ENCODE measurements at places on chromosomes 4 and X.

GRCh38 chr4:7511525-7511924 is 76.8 kb upstream of the PSAPL1 start:
- H3K4me3 ChIP-seq: no peak overlapping the region
- peaks cover 8% of the 10 kb centered on the region for H3K4me1 ChIP-seq
- no peaks in the 10 kb centered on the region for H3K27me3 ChIP-seq
- no peaks in the 10 kb centered on the region for H3K36me3 ChIP-seq
- no peak for DNase-seq

DNA sequence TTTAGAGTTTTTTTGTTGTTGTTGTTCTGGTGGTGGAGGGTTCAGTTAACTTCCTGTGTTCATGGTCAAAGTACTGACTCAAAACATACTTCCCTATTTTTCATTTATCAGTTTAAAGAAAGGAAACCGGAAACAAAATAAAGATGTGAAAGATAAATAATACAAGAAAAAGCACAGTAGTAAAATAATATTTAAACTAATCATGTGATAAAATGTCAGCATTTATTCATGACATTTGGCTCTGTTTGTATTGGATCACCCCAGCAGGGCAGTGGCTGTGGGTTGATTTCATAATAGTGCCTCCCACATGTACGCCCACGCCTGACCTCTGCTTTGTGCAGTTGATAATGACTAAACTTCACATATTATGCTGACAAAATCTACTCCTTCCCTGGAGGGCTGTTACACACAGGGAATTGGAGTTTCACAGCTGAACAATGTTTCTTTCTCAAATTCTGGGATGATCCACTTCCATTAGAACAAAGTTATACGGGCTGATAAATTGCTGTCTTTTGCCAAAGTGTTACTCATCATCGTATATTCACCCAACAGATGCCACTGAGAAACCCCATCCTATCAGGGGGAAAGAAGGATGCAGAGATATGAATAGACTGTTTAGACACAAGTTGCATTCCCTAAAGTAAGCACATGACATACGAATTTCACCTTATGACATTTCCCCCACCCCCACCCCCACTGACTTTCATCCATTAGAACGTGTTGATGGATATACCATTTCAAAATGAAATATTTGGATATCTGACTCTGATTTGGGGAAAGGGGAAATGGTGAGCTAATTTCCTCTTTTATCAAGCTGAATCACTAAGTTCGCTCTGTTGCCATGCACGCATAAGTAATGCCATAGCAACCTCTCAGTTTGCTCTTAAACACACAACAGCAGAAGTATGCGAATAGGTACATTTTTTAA is 48.3 kb downstream of the AMELX start:
- no peaks in the 10 kb centered on the region for H3K4me1 ChIP-seq
- H3K27me3 ChIP-seq: no peaks in the 10 kb centered on the region
- no peaks in the 10 kb centered on the region for H3K36me3 ChIP-seq
- no peak overlapping the region for H3K4me3 ChIP-seq
- DNase-seq: peak; percentile 68
- no peak overlapping the region for H3K27ac ChIP-seq

DNA sequence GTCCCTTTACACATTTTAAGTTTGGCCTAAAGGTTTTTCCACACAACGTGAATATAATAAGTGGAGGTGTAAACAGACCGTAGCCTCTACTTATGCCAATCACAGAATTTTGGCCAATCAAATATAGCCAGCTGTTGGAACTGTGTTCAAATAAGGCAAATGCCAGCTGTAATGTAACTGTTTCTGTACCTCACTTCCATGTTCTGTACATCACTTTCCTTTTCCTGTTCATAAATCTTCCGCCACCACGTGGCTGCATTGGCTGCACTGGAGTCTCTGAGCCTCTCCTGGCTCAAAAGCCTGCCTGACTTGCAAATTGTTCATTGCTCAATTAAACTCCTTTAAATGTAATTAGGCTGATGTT is 105.1 kb upstream of the SMIM31 start:
- no peaks in the 10 kb centered on the region for H3K27me3 ChIP-seq
- H3K36me3 ChIP-seq: no peaks in the 10 kb centered on the region
- no peaks in the 10 kb centered on the region for H3K4me1 ChIP-seq
- no peak overlapping the region for H3K4me3 ChIP-seq
- H3K27ac ChIP-seq: no peak overlapping the region

- peaks cover 55% of the 10 kb centered on the region for H3K27me3 ChIP-seq
- no peaks in the 10 kb centered on the region for H3K4me1 ChIP-seq
- no peak overlapping the region for H3K27ac ChIP-seq
- H3K36me3 ChIP-seq: no peaks in the 10 kb centered on the region
Measured at GRCh38 chr4:146647615-146648460, 9.1 kb downstream of the POU4F2 start.

DNA sequence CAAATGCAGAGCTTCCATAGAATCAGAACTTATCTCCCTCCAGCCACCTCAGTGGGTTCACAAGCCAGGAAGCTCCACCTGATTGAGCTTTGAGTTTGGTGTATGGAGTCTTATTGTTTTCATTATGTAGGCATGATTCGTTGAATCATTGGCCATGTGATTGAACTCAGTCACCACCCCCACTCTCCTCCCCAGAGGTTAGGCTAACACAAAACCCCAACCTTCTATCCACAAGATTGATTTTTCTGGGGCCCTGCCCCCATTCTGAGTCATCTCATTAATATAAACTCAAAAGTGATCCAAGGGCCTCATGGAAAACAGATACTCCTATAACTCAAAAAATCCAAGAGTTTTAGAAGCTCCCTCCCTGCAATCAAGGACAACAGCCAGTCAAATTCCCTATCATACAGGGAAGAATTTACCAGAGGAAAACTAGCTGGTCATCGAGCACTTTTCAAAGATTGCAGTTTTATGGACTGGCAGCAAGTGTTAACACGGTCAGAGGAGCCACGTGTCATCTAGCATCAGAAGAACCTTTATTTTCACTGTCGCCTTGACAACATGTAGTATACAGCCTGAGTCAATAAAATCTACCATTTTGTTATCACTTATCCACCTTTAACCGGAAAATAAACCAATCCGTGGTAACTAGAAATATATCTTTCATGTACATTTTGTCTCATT is 35.9 kb upstream of the GUCY1B1 start:
- H3K4me3 ChIP-seq: no peak overlapping the region
- H3K36me3 ChIP-seq: peaks cover 30% of the 10 kb centered on the region
- H3K27ac ChIP-seq: no peak overlapping the region

- H3K27ac ChIP-seq: no peak overlapping the region
- no peak overlapping the region for H3K4me3 ChIP-seq
- DNase-seq: no peak
- no peaks in the 10 kb centered on the region for H3K27me3 ChIP-seq
- H3K36me3 ChIP-seq: no peaks in the 10 kb centered on the region
Measured at GRCh38 chr4:122739174-122739573, 6.7 kb downstream of the BBS12 start.

GRCh38 chr4:4791299-4792111 is 68.0 kb upstream of the MSX1 start:
- no peak overlapping the region for H3K27ac ChIP-seq
- no peak for DNase-seq
- no peaks in the 10 kb centered on the region for H3K27me3 ChIP-seq
- H3K36me3 ChIP-seq: no peaks in the 10 kb centered on the region

- H3K27ac ChIP-seq: no peak overlapping the region
- no peaks in the 10 kb centered on the region for H3K4me1 ChIP-seq
- H3K36me3 ChIP-seq: no peaks in the 10 kb centered on the region
- H3K4me3 ChIP-seq: no peak overlapping the region
- DNase-seq: no peak
Measured at GRCh38 chr4:89398644-89399043, 91.0 kb upstream of the GPRIN3 start.

GRCh38 chr4:152244659-152245058 is 291.2 kb downstream of the FBXW7 start:
- H3K36me3 ChIP-seq: no peaks in the 10 kb centered on the region
- no peak overlapping the region for H3K27ac ChIP-seq
- H3K4me1 ChIP-seq: peaks cover 11% of the 10 kb centered on the region
- H3K4me3 ChIP-seq: no peak overlapping the region
- no peaks in the 10 kb centered on the region for H3K27me3 ChIP-seq

DNA sequence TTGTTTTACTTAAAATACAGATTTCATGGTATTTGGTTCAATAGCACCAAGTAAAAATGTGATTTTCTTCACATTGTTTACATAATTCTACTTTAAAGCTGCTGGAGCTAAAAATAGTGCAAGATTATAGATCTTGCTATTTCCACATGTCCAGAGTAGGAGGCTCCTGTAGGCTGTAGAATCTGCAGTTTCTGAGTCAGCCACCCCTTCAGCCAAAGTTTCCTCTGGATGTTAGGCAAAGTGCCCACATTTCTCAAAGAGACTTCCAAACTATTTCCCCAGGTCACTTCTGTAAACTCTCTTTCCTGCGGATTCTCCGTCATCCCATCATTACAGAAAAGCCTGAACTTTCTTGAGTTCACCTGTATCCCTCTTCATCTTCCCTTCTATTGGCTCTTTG is 342.5 kb upstream of the FSTL5 start:
- no peak overlapping the region for H3K4me3 ChIP-seq
- H3K27ac ChIP-seq: no peak overlapping the region
- H3K36me3 ChIP-seq: no peaks in the 10 kb centered on the region
- no peaks in the 10 kb centered on the region for H3K27me3 ChIP-seq
- H3K4me1 ChIP-seq: no peaks in the 10 kb centered on the region

DNA sequence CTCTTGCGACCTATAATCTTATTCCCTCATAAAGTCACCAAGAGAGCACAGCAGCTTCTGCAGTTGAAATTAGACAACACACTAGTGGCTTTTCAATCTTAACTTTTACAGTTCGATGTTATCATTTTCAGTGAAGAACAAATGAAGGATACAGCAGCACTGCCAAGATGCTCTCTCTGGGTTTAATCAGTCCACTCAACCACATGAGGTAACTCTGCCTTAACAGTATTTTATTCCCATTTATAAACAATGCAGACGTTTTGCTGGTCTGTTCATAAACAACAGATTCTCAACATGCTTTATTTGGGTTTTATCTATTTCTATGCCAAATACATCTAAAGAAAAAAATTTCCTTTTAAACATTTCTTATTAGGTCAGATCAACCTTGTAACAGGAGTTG is 646.0 kb upstream of the FAM241A start:
- no peak for DNase-seq
- H3K4me3 ChIP-seq: no peak overlapping the region
- no peaks in the 10 kb centered on the region for H3K36me3 ChIP-seq

- no peaks in the 10 kb centered on the region for H3K36me3 ChIP-seq
- no peaks in the 10 kb centered on the region for H3K4me1 ChIP-seq
- no peak for DNase-seq
- H3K4me3 ChIP-seq: no peak overlapping the region
- no peak overlapping the region for H3K27ac ChIP-seq
- no peaks in the 10 kb centered on the region for H3K27me3 ChIP-seq
Measured at GRCh38 chr4:146121757-146122156, 53.8 kb upstream of the LSM6 start.

Data from trophoblast cell (in vitro differentiated cells and primary cell).